Nasal cavity respiratory epithelium epithelial cell of viscerocranial mucosa (primary cell): ENCODE measurements at places on chromosomes 5 and 9. TPM values are rescaled to one million over a fixed set of nuclear protein-coding genes. Genes with fewer than 3 reads are reported as not detected.

The ENTREP1 gene
- 0.68 and 1.4 TPM in 2 replicates for total RNA-seq

The MCC gene
- 58.1 and 180 TPM in 2 replicates for total RNA-seq

The ADAMTSL2 gene
- total RNA-seq, result under 0.01 TPM in 1 of 2 replicates, not detected in the other

The MOB3B gene
- total RNA-seq, result 0.68 and 4.1 TPM in 2 replicates

The CARD9 gene
- total RNA-seq, result 0.34 and 1.2 TPM in 2 replicates

The PCDHB4 gene
- under 0.01 and 0.21 TPM in 2 replicates for total RNA-seq

The DMRTA1 gene
- 5.5 and 6.5 TPM in 2 replicates for total RNA-seq

The ADAMTS12 gene
- total RNA-seq, result under 0.01 TPM in 1 of 2 replicates, not detected in the other

The CEL gene
- 0.34 and 5.8 TPM in 2 replicates for total RNA-seq

The NRG2 gene
- under 0.01 and 0.07 TPM in 2 replicates for total RNA-seq

The ENDOG gene
- 17.6 and 34.9 TPM in 2 replicates for total RNA-seq

The SNCB gene
- 0.34 TPM in 1 of 2 replicates, not detected in the other for total RNA-seq

The PCAT7 gene
- not detected in 2 replicates for total RNA-seq

The MLANA gene
- total RNA-seq, result not detected in 2 replicates

The PAX5 gene
- under 0.01 TPM in 1 of 2 replicates, not detected in the other for total RNA-seq

The TMEM171 gene
- total RNA-seq, result 0.68 and 1.5 TPM in 2 replicates
